ENCODE measurements at places on chromosomes 2 and 18. TPM values are rescaled to one million over a fixed set of nuclear protein-coding genes. Genes with fewer than 3 reads are reported as not detected.
A peak's percentile ranks its signal among the peaks of the same experiment; 100 is the strongest.

DNA sequence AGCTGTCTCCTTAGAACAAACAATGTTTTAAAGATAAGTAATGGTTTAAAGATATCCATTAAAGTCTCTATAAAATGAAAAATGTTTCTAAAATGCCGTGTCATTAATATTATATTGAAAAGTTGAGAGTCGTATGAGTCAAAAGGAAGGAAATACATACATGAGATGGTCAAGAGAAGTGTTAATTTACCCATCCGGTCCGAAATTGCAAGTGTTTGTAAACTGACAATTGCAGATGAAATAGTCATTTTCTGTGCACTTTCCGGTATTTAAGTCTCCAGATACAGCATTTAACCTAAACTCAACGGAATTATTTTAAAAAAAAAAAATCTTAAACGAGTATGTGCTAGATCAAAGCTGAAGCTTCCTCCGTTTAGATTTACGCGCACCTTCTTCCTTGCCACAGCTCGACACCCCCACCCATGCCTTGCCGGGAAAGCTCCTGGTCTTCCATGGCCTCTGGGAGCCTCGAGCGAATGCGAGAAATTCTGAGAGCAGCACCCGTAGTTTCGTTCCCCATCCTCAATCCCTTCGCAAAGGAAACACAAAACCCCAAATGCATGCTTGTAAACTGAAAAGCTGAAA lies 1.8 kb downstream of the DSC3 start:
- no peak for DNase-seq

Gene KIDINS220
- total RNA-seq = 34.5 TPM

DNA sequence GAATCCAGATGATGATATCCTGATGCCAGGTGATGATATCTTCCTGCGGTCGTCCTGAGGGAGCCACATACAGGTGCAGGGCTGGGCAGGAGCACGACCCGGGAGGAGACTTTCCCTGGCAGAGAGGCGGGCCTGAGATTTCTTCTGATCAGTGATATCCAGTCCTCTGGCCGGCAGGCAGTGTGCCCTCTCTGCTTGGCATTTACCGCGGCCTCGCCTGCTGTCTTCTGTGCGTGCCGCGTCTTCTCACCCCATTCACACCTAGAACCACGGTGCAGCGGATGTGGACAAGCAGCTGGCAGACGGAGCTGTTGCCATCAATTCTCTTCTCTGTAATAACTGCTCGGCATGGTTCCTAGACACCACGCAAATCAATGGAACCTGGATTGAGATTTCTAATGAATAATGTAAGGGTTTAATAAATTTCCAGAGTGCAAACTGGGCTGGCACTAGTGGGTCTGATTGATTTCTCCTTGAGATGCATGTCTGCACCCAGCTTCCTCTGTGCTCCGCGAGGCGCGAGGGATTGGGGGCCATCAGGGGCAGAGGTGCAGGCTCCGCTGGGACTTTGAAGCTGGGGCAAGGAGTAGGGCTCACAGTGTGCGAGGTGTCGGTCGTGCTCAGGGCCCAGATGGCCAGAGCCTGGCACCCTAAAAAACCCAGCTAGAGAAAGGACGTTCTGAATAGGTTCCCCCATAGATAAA lies 208.9 kb upstream of the HDAC4 start:
- no peak for DNase-seq

GRCh38 chr2:99571533-99571932 lies 81.7 kb upstream of the REV1 start:
- no peak for DNase-seq

Gene CCDC74B
- total RNA-seq = 2.2 TPM

GRCh38 chr2:118670838-118671237 lies 176.6 kb downstream of the EN1 start:
- no peak for DNase-seq

GRCh38 chr2:25417715-25418369 lies 76.1 kb upstream of the DNMT3A start:
- no peak for DNase-seq

DNA sequence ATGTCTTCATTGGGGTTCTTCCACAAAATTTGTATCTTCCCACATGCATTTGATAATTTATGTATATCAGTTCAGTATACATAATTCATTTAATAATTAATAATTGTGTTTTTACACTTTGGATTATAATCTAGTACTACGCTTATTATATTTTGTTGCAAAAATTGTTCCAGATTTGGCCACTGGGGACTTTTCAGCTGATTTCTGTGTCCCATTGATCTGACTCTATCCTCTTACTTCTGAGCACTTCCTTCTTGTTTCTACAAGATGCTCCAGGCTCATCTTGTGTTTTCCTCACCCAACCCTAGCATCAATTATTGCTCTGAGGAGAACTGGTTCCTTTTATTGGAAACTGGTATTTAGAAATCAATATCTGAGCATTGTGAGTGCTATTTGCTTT lies 215.3 kb upstream of the CDH19 start:
- no peak for DNase-seq

Gene ALPP
- total RNA-seq = not detected

DNA sequence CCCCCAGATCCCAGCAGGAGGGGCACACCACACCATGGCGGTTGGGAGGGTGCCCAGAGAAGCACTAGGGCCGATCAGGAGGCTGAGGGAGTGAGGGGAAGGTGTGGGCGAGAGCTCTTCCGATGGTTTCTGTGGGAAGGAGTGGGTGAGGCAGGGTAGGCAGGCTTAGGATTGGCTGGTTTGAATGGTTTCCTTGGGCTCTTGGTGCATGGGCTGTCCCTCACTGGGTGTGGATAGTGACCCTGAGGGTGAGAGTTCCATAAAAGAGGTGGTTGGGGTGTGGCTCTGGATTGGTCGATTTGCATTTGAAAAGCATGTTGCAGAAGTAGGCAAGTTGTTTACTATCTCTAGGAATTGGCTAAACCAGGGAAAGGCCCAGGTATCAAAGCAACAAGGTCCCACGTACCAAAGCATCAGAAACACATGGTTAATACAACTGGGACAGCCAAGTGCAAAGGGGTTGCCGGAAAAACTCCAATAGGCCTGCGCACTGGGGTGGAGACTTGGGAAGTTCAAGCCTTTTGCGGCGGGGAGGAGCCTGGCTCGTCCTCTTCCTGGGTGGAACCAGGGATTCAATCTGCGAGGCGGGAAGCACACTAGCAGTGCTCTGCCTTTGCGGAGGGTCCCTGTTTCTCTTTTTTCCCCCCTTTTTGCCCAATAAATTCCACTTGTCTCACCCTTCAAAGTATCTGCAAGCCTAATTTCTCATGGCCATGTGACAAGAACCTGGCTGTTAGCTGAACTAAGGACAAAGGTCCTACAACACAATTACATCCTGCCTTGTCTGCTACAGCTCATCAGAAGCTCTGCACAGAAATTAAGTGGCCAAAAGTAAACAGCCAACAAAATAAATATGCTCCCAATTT lies 43.2 kb downstream of the IL1R2 start:
- DNase-seq = peak; percentile 45

DNA sequence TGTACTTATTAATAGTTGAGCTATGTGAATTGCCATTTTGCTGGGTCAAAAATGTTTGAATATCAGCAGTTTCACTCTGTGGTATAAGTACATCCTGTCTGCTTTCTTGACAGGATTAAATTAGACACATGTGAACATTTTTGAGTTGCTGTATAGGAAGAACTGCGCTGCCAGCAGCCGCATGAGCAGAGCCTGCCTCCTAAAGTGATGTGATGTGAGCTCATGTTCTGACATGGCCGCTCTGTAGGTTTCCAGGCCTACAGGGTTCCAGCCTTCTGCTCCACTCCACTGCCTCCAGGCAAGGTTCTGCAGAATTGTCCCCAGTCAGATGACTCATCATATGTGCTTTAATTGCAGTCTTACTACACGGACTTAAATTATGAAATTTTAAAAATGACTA lies 119.7 kb upstream of the NFATC1 start:
- DNase-seq = no peak

Gene EVA1A
- 0.24 TPM for total RNA-seq

- DNase-seq = no peak
These were observed 28.0 kb downstream of the AGAP1 start for GRCh38 chr2:235521844-235522243.

DNA sequence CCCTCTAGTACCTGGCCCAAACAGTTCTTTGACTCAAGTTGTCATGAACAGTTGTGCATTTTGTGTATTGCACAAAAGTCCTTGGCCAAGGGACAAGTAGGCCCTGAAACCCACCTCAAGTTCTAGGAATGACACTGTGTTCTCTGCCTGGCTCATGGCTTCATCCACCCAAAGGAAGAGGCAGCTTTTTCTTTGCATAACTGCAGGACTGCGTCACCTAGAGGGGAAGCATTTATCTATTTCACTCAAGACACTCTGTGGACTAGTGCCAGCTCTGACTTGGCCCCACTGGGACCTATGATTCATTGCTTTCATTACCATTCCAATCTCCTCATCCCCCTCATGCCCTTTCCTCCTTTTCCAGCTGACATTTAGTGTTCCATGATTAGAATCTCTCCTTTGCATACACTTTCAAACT lies 119.3 kb upstream of the SIX2 start:
- peak; percentile 55 for DNase-seq

- no peak for DNase-seq
These were observed 180.3 kb upstream of the PARD3B start for GRCh38 chr2:204364860-204365535.

GRCh38 chr2:190432567-190433231 lies 24.5 kb downstream of the MFSD6 start:
- no peak for DNase-seq

DNA sequence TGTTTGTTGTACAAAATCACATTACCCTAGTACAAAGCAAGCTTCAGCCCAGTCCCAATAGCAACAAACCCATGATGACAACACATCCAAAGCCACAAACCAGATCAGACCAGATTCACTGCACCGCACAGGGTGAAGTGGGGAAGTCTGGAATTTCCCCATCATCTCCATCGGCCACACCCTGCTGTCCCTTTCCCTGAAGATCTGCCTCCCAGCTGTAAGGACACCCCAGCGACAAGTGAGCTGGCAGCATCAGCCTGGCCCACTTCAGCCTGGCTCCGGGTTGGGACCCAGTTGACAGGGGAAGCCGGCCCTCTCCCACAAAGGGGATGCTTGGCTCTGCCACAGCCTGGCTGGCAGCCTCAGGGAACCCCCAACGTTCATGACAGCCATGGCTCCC lies 207.6 kb downstream of the MGAT5 start:
- no peak for DNase-seq

DNA sequence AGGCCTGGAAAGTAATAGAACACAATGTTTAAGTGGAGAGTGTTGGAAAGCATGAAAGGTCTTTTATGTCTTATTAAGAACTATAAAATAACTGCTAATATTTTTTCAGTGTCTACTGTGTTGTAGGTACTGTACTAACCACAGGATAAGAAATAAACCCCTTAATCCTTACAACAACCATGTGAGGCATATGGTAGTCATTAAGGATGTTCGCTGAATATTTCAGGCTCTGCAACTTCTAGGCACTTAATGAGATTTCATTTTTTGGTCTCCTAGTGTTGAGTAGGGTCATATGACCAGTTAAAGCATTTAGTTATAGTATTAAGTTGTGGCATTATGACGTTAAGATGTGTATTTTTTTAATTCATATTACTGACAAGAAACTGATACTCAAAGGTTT lies 346.6 kb upstream of the KCNH7 start:
- no peak for DNase-seq

Gene MRPS5
- 65.6 TPM for total RNA-seq

- DNase-seq = no peak
These were observed 17.4 kb downstream of the FECH start for GRCh38 chr18:57569133-57569532.

Gene ANKRD30BL
- total RNA-seq = not detected

DNA sequence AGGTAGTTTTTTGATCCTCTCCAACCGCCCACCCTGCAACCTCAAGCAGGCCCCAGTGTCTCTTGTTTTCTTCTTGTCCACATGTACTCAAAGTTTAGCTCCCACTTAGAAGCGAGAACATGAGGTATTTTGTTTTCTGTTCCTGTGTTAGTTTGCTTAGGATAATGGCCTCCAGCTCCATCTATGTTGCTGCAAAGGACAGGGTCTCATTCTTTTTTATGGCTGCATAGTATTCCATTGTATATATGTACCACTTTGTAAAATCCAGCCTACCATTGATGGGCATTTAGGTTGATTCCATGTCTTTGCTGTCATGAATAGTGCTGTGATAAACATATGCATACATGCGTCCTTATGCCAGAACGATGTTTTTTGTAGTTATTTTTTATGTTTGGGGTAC lies 2.5 kb downstream of the CRYGC start:
- DNase-seq = no peak

DNA sequence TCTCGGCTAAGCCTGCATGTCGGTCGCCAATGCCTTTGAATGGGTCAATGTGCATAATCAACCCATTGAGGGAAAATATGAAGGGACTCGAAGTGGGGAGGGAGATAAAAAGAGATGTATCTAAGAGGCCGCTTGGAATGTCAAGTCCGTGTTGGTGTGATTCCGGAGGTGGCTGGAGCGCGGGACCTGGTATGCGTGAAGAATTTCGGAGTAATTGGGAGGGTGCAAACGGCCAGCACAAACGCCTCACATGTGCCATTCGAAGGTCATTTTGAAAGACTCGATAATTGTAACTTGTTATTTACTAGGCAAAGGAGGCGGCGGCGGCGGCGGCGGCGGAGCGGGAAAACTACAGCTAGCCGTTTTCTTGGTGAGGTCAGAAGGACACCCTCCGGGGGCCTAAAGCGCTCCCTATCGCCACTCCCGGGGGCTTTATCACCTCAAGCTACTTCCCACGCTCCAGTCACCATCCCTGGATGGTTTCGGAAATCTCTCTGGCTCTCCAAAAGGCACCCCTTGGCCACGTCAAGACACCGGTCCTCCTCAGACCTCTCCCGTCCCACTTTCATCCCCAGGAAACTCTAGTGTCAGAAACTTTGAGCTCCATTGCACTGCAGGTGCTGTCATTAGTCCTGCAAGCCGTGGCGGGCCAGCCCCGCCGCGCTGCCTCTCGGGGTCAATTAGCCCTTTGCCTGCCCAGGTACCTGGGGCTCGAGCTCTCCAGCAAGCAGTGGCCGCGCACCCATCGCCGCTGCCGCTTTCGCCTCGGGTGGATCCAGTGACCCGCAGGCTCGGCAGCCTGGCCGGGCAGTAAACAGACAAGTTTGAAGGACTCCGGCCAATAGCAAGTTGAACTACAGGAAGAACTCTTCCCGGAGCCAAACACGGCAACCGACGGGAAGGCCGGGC lies 1.5 kb downstream of the ERBB4 start:
- DNase-seq = peak; percentile 57

Gene ATAD2B
- 15.1 TPM for total RNA-seq

- DNase-seq = no peak
These were observed 510.2 kb upstream of the ID2 start for GRCh38 chr2:8171608-8172007.

- DNase-seq = no peak
These were observed 2.4 kb upstream of the RBM45 start for GRCh38 chr2:178109813-178110212.
